ENCODE measurements at places on chromosomes 7 and 10.

DNA sequence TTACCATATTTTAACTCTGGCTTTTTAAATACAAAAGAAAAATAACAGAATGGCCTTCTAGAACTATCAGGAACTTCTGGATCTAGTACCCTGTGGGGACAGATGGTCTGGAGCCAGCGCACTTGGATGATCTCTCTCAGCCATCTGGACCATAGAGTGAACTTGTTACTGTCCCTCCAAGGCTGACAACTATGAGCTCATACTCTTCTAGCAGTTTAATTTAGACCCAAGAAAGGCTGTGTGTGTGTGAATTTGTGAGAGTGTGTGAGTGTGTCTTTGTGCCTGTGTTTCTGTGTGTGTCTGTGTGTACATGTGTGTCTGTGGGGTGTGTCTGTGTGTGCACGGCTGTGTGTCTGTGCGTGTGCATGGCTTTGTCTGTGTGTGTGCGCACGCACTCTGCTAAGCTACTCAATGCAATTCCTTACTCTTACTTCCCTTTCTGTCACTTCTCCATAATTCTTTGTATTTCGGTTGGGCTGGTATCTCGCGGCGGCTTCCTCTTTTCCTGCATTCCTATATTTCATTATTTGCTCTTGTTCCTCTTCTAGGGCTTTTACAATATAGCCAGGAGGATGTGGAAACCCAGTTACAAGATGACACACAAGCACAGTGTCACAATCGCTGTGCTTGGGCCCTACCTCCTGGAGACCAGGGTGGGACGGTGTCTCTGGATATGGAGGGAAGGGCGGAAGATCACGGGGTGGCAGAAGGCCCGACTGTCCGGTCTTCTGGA lies 51.9 kb downstream of the IKZF1 start:
- DNase-seq: peak; percentile 75

DNA sequence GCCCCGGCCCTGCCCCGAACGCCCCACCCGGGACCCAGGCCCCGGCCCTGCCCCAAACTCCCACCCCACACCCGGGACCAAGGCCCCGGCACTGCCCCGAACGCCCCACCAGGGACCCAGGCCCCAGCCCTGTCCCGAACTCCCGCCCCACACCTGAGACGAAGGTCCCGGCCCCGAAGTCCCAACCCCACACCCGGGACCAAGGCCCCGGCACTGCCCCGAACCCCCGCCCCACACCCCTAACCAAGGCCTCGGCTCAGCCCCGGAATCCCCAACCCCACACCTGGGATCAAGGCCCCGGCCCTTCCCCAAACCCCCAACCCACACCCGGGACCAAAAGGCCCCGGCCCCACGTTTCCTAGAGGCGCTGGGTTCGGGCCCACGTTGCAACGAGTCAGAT lies 1.1 kb upstream of the LARP4B start:
- peak; percentile 77 for DNase-seq

- DNase-seq: no peak
These were observed 478.1 kb downstream of the AUTS2 start for GRCh38 chr7:70076325-70076724.

DNA sequence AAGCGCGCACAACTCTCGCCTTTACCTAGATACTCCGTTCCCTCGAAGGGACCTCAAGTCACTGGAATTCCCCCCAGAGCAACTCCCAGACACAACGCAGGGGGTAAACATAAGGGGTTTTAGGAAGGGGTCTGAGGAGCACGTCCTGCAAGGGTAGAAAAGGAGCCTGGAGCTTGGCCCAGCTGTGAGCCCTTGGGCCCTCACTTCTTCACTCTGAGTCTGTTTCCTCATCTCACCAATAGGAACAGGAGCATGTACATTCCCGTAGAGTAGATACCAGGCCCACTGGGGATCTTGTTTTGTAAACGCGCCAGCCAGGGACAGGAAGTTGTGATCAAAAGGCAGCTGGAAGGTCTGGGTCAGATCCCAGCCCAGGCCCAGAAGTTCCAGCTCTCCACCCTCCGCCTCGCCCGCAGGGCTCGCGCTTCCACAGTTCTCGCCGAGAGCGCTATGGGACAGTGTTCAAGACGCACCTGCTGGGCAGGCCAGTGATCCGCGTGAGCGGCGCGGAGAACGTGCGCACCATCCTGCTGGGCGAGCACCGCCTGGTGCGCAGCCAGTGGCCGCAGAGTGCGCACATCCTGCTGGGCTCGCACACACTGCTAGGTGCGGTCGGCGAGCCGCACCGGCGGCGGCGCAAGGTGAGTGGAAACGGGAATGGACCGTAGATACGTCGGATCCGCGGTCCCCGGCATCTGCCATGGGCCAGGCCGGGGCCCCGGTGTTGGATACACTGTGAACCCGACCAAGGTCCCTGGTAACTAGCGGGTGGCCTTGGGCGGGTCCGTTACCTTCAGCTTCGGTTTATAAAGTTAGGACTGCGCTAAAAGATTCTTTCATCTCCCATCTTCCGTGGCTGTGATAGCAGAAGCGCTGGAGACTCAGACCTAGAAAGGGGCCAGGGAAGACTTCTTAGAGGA lies 1.3 kb downstream of the CYP26C1 start:
- no peak for DNase-seq

GRCh38 chr10:86385806-86386205 lies 19.2 kb upstream of the GRID1 start:
- no peak for DNase-seq

- DNase-seq: no peak
These were observed 82.3 kb downstream of the TAX1BP1 start for GRCh38 chr7:27822245-27822644.

DNA sequence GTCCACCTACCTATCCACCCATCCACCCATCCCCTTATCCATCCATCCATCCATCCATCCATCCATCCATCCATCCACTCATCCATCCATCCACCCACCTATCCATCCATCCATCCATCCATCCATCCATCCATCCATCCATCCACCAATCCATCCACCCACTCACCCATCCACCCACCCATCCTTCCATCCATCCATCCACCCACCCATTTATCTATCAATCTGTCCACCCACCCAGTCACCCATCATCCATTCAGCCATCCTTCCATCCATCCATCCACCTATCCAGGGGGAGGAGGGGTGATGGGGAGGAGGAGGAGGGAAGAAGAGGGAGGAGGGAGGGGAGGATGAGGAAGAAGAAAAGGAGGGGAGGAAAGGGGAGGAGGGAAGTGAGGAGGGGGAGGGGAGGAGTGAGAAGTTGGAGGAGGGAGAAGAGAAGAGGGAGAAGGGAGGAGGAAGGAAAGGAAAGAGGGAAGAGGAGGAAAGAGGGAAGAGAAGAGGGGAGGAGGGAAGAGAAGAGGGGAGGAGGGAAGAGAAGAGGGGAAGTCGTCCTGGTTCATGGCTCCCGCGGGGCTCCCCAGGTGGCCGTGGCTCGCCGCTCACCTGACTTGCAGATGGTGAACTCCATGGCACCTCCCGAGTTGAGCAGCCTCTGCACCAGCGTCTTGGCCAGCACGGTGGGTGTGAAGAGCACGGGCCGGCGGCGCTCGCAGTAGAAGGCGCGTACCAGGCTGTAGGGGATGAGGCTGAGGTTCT lies 68.8 kb upstream of the GNA12 start:
- DNase-seq: peak; percentile 1

- DNase-seq: peak; percentile 97
These were observed at the start of the genes GLUD1 and SHLD2 for GRCh38 chr10:87094373-87095235. Gene GLUD1 (minus strand): TSS chr10:87094843. CDS start chr10:87094769, 74 bp downstream. Gene SHLD2 (plus strand): TSS chr10:87095206. CDS start chr10:87151355, 56,149 bp downstream.

DNA sequence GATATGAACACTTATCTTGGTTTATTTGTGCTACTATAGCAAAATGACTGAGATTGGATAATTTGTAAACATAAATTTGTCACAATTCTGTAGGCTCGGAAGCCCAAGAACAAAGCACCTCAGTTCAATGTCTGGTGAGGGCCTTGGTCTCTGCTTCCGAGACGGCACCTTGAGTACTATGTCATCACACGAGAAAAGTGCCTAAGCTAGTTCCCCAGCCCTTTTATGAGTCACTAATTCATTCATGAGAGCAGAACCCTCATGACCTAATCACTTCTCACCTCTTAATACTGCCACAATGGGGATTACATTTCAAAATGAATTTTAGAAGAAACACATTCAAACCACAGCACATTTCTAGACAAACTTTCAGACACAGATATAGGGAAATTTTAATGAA lies 52.0 kb upstream of the PRSS1 start:
- no peak for DNase-seq

All from right cardiac atrium (tissue), 5 donors.